ENCODE measurements at places on chromosomes 11 and 22.
A peak's percentile ranks its signal among the peaks of the same experiment; 100 is the strongest.

DNA sequence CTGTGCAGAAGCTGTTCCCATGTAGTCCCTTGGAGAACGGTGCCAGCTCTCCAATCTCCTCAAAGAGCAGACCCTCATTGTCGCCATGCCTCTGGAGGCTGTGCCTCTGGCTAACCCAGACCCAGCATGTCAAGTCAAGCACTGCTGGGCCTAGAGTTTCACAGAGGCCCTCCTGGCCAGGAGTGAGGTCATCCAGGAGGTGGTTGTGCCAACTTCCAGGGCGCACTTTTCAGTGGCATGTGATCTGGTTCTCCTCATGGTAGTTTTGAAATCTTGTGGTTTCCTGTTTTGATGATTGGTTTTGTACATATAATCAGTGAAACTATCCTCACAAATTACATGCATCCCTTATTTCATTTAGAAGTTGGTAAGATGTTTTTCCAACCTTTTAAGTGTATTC, 78.9 kb downstream of the PPFIBP2 start:
- no peak for DNase-seq

DNA sequence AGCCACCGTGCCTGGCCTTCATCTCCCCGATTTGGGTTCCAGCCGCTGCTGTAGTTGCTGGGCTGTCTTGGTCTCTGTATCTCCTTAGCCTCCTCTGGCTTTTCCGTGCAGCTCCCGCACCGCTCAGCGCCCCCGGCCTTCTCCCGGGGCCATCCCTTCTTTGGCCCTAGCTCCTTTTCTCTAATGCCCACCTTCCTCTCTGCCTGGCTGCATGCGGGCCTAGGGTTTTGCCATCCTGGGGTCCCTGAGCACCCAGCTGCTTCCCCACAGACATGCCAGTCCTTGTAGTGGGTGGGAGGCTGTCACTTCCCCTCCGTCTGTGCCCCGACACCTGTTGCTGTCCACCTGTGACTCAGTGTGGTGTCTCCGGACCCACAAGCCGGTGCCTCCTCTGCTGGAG, 36.4 kb downstream of the KCNJ4 start:
- DNase-seq: no peak

DNA sequence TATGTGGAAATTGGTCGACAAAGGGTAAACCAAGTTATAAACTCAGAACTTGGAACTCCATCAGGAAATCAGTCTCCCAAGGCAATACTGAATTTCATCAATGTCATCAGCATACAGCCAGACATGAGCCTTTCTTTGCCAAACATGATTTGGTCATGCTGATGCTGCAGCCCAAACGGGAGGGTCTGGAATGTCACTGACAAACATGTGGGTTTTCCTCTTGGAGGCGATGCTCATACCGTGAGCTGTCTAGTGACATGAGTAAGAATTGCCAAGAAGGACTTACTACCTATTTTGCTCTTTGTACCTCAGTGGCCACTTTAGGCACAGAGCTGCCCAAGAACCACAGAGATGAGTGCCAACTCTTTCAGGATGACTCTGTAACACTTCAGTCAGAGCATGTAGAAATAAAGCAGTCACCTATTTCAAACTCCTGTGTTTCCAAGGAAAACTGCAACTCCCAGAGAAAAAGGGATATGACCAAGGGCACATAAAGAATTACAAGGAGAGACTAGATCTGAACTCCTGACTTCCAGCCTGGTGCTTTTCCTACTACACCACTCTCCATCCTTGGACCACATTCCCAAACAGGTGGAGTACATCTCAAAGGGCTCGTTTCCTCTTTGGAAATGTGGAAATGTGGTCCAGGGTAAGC, 24.3 kb upstream of the MRGPRX2 start:
- no peak for DNase-seq

GRCh38 chr11:73995731-73996130, 13.1 kb upstream of the UCP2 start:
- no peak for DNase-seq

- no peak for DNase-seq
Observed at GRCh38 chr22:48757985-48758561, 1069.6 kb downstream of the BRD1 start.

DNA sequence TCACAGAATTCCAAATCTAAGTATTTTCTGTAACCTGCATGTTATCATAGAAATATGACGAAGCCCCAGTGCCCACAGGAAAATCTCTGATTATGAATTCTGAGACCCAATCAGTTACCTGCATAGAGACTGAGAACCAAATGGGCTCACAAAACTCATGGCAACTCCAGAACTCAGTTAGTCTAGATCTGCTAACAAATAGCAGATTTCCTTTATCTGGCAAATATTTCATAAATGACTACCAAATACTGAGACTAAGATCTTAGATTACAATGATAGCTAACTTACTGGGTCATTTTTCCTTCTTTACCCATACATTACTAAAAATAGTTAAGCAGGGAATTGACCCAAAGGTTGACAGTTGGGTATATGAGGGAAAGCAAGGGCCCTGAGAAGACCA, 228.1 kb upstream of the FAT3 start:
- DNase-seq: no peak

GRCh38 chr11:35304386-35304775, 115.0 kb downstream of the SLC1A2 start:
- peak; percentile 53 for DNase-seq

GRCh38 chr11:71355281-71355680, 92.9 kb downstream of the DHCR7 start:
- no peak for DNase-seq

GRCh38 chr11:45751430-45751829, 53.5 kb upstream of the SLC35C1 start:
- DNase-seq: no peak

GRCh38 chr11:131624531-131624930, 254.1 kb downstream of the NTM start:
- DNase-seq: no peak

- DNase-seq: no peak
Observed at GRCh38 chr11:794766-795633, 3.1 kb downstream of the SLC25A22 start.

- no peak for DNase-seq
Observed at GRCh38 chr11:133249065-133249464, 283.2 kb downstream of the OPCML start.

GRCh38 chr11:121767433-121767832, 314.7 kb upstream of the SORL1-AS1 start:
- no peak for DNase-seq

GRCh38 chr11:2772544-2773031, 72.8 kb upstream of the KCNQ1OT1 start:
- no peak for DNase-seq

DNA sequence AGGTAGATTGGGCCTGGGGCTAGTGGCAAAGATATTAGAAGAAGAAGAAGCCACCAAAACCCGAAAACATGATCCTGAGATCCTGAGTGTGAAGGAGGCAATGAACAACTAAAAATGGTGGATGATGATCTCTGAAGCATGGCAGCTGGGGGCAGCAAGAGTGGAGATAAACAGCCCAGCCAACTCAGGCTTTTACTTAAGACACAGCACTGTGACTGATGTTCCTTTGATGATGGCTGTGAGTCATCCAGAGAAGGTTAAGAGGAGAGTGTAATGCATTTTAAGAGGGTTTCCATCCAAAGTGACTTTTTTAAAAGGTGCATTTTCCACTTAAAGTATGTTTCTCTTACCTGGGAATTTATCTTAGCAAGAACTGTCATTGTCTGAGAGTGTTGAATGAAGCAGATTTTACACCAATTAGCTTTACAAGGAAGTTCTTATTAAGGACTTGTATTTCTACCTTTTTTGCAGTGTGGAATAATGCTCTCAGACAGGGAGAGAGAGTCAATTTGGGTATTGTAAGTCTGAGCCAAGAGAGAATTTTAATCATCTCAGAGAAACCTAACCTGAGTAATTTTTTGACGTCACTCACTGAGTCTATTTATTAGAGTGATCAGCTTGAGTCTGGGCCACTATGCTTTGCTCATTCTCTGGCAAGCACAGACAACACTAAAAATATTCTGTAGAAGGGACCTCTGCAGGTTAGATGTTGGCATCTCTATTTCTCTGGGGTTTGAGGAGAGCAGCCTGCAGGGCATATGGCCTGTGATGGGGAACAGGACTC, 14.1 kb upstream of the CALCB start:
- DNase-seq: no peak

GRCh38 chr11:9177438-9178091, 86.2 kb upstream of the SCUBE2 start:
- no peak for DNase-seq

- DNase-seq: no peak
Observed at GRCh38 chr11:94469416-94469815, 24.2 kb downstream of the MRE11 start.

- DNase-seq: no peak
Observed at GRCh38 chr11:70089631-70090030, 11.5 kb downstream of the ANO1 start.

DNA sequence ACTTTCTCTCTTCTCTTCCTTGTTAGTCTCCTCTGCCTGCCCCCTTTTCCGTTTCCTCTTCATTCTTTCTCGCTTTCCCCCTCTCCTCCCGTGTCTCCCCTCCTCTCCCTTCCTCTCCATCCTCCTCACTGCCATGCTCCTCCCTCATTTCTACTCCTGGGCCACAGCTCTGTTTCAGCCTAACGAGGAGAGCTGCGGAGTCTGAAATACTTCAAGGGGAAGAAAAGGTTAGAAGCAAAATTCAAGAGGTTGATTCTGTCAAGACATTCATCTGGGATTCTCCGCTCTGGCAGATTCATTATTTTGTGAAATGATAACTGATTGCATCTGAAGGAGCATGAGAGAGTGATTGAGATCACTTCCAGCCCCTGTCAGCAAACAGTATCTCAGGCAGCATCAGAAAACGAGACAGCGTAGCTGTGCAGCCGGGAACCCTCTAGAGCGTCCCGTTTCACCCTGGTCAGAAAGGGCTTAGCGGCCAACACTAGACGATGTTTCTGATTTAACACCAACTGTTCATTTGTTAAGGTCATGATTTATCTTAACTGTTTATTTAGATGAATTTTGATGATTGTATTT, 279.3 kb upstream of the B3GAT1 start:
- DNase-seq: no peak

- no peak for DNase-seq
Observed at GRCh38 chr22:29883775-29884097, 762 bp downstream of the MTMR3 start.

DNA sequence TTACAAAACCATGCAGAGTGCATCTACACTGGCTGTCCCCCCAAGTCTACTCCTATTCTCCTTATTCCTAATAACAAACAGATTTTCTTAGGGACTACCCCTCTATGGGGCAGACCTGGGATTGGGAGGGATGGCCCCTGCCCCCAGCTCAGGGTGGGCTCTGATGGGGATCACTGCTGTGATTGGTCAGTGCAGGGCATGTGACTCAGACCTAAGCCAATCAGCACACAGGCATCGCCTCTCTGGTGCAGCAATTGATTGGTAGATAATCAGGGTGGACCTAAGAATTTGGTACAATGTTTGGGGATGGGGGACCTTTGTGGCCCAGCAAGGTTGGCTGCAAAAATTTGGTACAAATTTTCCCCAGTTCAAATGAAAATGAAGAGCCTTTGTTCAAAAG, 57.2 kb upstream of the SHANK2 start:
- DNase-seq: no peak

GRCh38 chr22:48070760-48071159, 1308.3 kb downstream of the TBC1D22A start:
- no peak for DNase-seq

DNA sequence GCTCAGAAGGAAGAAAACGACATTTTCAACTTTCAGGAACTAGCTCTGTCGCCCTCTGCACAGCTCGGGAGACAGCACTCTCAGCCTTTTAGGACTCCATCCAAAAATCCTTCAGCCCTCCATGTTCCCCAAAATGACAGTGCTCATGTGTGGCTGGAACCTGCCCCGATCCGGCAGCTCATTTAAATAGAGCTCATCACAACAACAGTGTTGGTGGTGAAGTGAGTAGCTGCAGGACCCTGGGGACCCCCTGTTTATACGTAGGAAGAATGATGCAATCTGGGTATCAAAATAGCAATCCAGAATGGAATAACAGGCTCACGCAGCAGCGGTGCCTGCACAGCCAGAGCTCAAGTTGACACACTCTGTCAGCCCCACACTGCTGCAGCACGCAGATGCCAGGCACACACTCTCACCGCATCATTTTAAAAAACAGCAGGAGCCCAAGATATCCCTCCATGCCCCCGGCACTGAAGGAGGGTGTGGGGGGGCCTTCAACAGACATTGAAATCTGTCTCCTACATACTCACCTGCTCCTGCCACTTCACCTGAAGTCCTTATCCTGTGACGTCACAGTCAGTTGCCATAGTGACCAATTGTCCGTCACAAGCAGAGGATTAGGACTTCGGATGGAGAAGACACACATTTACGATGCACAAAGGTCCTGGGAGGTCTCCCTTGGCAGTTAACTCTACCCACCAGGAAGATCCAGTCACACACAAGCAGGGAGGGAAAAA, 24.0 kb downstream of the TRIM66 start:
- no peak for DNase-seq

- no peak for DNase-seq
Observed at GRCh38 chr11:21771097-21771496, 421.8 kb upstream of the ANO5 start.

DNA sequence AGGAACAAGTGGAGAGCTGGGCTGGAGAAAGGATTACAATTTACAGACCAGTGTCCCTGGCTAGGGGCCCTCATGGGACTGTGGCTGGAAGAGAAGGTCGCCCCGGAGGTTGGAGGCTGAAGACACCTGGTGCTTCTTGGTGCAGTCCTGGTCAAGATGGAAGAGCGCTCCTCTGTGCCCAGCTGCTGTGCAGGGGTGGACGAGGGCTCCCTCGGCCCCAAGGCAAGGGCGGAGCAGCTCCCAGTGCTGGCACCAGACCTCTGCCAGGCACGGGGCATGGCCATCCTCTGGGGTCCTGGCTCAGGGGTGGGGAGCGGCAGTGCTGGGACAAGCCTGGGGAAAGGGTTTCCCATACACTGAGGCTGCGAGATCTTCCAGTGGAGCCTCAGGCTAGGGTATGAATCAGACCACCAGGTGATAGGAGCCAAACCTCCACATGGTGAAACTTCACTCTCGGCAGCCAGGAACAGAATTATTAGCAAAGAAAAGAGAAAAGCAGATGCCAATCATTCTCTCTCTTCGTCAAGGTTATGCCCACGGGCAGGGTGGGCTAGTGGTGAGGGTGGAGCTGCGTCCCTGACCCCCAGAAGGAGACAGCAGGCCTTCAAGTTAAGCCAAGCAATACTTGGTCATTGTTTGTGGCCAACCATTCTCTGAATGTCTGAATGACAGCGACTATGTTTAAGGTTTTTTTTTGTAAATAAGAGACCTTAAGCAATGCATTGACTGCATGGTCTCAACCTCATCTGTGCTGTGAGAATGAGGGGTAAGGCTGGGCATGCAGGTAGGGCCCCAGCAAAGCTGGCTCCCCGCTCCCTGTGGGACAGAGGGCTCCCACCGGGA, 32.1 kb downstream of the PPM1F start:
- DNase-seq: no peak
